Hematopoietic multipotent progenitor cell treated with erythropoietin and hydrocortisone succinate and interleukin-3 and kit ligand, for 4 days (in vitro differentiated cells): ENCODE measurements at places on chromosomes 5 and 9.

GRCh38 chr5:147075187-147075586 lies 159.6 kb upstream of the STK32A start:
- no peak for DNase-seq

- DNase-seq, result peak; percentile 91
These were observed 37.6 kb upstream of the ANKRD55 start for GRCh38 chr5:56270568-56271392.

- no peak for DNase-seq
These were observed 104.6 kb upstream of the IL6ST start for GRCh38 chr5:56099346-56099745.

- DNase-seq, result no peak
These were observed 30.7 kb downstream of the TCF7 start for GRCh38 chr5:134145041-134145757.

DNA sequence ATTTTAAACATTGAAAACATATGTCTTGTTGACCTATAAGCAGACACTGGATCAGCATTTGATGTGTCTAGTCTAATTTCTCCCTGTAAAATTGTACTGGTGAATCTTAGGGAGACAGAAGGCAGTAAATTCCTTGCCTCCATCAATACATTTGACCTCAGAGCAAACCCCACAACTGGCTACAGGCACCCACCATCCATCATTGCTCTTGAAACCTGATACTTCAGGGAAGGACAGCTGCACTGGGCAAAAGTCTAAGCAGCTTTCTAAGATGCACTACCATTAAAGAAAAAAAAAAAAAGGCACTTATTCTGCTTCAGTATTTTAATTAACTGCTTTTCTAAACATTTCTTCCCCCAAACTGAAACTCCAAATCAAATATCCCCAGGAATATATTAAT lies 1051.3 kb upstream of the DMAC1 start:
- no peak for DNase-seq

DNA sequence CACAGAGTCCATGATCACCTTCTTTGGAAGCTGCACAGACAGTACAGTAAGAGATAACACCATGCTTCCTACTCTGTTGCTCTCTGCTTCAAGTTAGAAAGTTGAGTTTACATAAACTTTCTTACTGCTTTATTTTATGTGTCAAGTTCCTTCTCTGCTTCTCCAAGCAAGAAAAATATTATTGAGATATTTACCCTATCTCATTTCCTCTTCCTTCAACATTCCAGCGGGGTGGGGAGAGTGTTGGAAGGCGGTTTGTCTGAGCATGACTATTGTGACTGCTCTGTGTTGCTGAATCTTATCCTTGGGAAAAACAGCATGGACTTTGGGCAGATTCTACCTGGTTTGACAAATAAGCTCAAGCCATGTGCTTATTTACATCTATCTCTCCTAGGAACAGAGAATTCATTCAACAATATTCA lies 66.9 kb upstream of the EPB41L4A start:
- peak; percentile 7 for DNase-seq

DNA sequence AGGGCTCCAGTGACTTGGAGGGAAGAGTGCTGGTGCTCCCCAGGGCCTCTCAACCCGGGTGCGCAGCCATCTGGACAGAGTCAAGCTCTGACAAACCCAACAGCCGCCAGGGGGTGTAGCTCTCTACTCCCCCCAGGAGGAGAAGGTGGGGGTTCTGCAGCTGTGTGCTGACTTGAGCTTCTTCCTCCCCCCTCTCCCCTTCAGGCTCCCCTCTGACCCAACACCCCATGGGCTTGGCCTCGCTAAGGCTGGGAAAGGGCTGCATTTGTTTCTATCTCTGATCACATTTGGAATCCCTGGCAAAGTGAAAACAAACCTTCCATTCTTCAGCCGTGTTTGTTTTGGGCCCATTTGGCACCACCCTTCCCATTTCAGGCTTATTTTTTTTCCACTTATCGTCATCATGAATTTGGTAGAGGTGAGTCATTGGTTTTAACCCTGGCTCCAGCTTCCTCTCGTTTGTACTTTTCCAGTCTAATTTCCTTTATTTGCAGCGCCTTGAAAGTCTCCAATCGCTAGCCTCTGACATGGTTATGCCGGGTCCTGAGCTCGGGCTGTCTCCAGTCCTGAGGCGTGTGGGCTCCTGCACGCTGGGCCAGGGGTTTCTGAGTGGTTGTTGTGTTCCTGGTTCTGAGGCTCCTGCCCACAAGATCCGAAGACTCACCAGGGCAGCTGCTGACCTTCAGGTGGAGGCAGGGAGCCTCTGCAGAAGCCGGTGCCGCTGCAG lies 36.1 kb downstream of the DAP start:
- DNase-seq, result no peak

GRCh38 chr9:116907989-116908388 lies 220.9 kb downstream of the TRIM32 start:
- no peak for DNase-seq

GRCh38 chr5:155711882-155712281 lies 615.1 kb upstream of the SGCD start:
- DNase-seq, result no peak

DNA sequence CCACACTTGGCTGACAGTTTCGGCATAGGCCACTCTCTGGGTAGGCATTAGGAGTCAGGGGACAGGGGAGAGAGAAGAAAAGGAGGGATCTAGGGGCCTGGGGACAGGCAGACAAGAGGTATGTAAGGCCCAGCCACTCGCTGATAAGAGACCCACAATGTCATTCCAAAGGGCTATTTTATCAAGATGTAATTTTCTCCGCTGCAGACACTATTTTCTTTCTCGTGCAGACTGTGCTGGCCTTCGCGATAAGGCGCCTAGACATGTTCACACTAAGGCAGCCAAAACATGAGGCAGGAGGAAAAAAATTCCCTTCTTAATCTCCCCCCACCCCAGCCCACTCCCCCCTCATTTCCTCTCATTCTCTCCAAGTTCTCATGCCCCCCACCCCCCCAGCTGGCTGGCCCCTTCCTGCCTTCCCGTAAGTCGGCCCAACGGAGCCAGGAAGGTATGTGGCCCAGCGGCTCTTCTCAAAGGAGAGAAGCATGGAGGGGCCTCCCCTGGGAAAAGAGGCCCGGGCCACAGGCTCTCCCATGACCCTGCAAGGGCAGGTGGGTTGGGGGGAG lies 44.9 kb upstream of the SYNPO start:
- DNase-seq, result peak; percentile 78

DNA sequence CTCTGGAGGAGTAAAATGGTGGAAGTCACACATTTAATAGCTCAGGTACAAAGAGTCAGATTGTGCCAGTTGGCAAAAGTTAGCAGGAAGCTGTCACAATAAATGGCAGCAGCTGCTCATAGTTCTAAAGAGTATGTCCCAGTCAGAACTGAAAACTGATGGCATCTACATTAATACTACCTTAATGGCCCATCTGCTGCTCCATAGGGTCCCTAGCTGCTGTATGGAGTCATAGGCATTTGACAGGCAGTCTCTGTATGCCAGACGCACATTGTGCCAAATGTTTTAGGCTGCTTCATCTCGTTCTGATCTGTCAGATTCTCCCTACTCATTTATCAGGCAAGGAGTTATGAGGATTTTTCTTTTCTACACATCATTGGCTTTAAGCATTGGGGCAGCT lies 515.8 kb upstream of the ARRDC3 start:
- no peak for DNase-seq

- no peak for DNase-seq
These were observed 56.8 kb downstream of the HMGCS1 start for GRCh38 chr5:43256261-43256966.

DNA sequence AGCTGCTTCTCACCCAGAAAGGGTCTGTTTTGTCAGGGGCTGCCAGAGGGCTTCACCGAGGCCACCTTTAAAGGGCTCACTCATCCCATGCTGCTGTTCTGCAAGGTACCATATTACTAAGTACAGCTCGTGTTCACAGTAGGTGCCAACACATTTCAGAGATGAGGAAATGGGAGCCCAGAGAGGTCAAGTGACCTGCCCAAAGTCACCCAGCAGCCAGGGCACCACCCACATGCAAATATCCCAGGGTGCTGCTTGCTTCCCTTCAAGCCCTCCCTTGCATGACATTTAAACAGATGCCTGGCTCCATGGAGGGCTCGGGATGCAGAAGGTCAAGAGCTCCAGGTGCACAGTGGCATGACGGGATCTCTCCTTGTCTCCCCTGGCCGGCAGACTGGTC lies 123.5 kb upstream of the SARDH start:
- DNase-seq, result no peak

DNA sequence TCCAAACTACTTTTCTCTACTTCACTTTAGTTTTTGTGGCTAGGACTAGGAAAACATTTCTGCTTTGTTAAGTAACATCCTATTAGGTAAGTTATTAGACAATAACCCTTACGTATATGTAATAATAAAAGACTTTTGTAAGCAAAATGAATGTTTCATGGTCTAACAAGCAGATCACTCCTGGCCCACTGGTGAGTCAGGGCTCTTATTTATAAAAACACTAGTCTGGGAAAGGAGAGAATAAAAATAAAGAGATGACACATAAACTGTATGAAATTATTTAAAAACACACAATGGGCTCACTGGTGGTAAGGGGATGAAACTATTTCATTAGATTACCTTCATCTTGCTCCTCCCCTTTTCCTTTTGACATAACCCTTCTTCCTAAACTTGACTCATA lies 2212.2 kb upstream of the ACO1 start:
- DNase-seq, result no peak

DNA sequence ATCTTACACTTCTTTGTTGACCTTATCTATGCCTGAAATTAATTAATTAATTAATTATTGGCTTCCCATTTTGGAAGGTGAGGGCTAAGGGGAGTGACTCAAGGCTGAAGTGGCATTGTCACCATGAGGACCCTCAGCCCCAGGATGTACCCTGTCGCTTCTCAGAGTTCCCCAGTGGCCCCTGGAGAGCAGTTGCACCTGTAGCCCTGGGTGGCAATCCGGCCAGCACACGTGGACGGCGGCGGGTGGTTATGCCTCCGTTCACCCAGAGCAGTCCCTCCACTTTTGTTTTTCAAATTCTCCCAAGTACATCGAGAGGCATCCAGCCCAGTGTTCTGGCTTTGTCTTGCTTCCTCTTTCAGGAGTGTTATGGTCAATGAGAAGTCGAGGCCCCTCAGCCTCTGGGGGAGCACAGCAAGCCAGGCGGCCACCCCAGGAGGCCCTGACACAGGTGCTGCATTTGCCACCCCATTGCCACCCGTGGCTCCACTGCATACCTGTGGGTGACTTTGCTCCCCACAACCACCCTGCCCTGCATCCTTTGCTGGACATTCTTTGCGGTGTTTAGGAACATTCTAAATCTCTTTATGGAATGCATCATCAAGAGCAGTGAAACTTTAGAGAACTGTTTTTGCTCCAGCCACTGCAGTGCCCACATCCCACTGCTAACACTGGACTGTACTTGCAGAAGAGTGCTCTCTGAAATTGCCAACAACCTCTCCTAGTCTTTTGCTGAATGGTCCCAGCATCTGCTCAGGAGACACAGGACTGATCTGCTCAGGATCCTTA lies 11.5 kb upstream of the IRX2 start:
- DNase-seq, result no peak

DNA sequence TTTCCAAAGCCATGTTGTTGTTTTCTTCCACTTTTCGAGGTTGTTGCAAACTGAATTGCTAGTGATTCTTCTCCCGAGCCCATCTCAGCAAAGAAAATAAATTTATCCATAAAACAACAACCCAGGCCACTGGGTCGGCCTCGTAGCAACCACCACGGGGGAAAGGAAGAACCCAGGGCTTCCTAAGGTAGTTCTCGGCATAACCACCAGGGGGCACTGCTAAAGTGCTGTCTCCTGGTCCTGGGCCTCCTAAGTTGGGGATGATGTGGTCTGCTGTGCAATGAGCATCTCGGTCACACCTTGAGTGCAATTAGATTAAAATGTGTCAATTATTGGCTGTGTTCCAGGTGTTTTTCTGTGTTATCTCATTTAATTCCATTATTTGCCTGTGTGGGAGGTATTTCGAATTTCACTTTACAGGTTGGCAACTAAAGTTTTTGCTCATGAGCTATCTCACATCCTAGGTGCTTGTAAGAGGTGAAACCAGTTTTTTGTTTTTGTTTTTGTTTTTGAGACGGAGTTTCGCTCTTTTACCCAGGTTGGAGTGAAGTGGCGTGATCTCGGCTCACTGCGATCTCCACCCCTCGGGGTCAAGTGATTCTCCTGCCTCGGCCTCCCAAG lies 102.8 kb upstream of the DAP start:
- DNase-seq, result peak; percentile 80

DNA sequence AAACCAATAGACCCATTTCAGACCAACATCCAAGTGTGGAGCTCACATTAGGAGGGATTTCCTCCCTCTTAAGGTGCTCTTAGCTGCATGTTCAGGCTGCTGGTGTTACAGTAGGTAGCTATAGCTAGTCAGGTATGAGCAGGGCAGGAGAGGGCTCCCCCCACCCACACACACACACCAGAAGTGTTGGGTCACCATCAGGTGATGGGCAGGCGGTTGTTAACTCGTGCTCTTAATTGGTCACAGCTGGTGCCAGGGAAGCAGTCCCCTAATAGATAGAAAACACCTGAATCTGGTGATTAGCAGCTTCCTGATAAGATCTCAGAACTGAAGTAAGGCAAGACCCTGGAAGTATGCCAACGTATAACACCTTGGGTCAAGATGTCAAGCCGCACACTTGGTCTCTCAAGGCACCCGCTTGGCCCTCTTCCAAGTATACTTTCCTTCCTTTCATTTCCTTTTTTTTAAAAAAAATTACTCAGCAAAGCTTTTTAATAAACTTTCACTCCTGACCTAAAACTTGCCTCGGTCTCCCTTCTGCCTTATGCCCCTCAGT lies 532.4 kb downstream of the DNAH5 start:
- no peak for DNase-seq

- no peak for DNase-seq
These were observed 136.6 kb downstream of the GAPVD1 start for GRCh38 chr9:125398243-125398642.

DNA sequence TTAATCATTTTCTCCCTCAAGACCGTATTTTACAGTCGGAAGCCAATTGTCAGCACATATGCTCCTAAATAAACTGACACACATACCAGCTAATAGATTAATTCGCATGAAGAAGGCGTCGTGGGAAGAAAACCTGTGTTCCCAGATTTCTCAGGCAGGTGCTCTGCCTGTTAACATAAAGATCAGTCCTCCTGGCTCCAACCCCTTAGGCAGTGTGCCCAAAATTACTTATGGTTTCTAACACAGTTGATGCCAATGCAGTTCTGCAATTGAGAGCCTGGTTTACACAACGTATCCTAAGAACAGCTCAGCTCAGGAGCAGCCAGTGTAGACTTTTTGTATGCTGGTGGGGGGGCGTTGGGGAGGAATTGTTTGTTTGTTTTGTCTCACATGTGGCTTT lies 208.3 kb downstream of the ENC1 start:
- peak; percentile 37 for DNase-seq

- no peak for DNase-seq
These were observed 95.9 kb downstream of the NLN start for GRCh38 chr5:65817931-65818330.
